ENCODE measurements at places on chromosomes 12 and 14.

DNA sequence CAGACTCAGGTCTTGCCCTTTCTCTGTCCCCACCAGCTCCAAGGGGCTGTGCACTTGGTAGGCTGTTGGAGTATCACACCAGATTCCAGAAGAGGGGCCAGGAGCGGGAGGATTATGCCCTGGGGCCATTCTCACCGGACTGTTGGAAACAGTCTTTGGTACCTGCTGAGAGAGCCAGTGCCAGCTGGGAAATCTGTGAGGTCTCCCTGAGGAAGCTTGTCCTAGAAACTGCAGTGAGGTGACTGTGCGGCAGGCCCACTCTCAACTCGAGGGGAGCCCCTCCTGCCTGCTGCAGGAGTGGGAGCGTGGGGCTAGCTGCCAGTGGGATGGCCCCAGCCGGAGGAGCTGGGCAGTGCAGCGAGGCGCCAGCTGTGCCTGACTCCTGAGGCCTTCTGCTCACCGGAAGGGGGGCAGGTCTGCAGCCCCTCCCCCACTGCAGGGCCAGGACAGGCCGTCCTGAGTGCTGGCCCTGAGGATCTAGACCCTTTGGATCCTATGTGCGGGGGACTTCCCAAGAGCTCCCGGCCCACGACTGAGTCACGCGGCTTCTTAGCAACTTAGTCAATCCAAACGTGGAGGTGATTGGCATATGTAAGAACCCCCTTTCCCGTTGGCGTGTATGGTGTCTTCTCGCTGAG lies 295.2 kb downstream of the CACNA1C start:
- DNase-seq, result no peak

DNA sequence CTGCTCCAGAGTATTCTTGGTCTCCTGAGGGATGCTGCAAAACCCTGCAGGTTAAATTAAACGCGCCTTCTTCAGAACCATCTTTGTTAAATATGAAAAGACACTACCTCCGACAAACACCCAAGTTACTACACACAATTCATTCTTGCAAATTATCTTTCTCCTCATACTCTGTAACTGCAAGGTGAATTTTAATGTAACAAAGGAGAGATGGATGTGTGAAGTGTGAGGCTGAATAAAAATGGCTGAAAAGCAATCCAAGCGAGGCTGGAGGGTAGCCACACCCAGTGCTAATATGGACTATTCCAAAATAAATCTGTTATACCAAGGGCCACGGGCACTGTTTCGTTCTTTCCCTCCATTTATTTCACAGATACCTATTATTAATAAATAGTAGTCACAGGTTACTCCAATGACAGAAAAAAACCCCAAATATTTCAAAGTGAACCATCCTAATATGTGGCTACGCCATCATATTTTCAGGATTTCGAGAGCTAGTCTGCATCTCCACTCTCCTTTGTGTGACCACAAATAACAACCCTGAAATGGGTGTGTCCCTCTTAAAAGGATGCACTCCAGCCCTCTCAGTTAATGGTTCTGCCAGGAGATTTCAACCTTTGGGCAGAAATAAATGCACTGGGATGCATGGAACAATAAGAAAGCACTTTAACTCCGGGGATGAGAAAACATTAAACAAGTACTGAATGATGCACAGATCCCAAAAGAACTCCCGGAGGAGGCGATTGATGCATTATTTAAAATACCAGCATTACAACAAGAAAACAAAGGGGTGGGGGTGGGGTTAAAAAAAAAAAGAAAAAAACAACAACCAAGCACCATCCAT lies 53.1 kb upstream of the CCDC175 start:
- no peak for DNase-seq

- DNase-seq, result no peak
Measured at GRCh38 chr12:29201746-29202145, 52.7 kb downstream of the FAR2 start.

DNA sequence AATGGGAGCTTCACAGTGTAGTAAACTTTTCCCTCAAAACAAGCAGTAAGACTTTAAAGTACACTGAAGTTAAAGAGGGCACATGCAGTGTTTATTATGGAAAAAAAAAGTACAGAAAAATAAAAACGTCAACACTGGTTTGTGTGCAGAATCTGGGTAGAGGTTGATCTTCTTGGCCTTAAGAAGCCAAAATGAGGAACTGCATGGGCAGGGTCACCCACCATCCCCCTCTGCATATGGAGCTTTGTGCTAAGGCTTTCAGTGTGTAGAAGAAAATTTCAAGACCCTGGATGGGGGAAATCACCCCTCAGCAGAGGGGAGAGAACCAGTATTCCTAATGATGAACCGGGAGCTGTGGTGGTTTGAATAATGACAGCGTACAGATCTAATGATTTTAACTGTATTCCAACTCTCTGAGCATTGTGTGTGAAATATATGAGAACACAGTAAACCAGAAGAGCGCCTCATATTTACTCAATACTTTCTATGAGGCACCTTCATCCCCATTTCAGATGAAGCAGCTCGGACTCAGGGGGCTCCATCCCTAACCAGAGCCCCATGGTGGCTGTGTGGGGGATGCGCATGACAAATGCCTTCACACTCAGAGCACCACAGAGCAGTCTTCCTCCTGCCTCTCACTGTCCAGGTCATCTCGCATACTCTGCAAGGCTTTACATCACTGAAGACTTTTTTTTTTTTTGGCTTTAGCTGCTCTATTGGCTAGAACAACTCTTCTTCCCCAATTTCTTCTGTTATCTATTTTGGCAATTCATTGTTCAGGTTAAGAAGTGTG lies 33.4 kb downstream of the ACADS start:
- DNase-seq, result no peak

DNA sequence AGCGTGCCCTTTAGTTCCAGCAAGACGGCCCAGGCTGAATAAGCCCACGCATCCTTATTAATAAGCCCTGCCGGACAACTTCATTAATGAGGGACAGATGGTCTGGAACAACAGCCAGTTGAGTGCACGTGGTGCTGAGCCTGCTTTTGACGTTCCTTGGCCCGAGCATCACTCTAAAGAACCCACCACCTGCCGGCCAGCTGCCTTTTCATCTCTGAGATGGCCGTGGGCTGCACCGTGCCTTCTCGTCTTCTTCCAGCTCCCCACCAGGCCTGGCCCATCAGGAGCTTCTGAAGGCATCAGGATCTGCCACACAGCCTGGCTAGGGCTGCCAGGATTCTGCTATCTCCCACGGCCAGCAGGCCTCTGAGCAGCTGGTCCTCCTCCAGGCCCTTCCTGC lies 80.0 kb downstream of the AACS start:
- no peak for DNase-seq

DNA sequence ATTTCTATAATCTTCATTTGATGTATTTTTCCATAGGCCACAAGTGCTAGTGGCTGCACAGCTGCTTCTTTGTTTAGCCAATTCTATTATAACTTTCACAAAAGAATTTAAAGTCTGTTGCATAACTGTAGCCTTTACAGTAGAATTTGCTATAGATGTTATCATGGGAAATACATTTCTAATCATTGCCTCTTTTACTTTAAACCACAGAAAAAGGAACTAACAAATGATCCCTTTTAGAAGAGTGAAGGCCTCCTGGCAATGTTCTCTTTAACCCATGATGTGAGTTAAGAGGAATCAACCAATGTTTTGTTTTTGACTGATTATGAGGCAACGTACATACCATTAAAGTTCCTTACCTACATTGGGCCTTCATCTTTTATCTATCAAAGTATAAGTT lies 68.8 kb downstream of the RPL10L start:
- DNase-seq, result no peak

DNA sequence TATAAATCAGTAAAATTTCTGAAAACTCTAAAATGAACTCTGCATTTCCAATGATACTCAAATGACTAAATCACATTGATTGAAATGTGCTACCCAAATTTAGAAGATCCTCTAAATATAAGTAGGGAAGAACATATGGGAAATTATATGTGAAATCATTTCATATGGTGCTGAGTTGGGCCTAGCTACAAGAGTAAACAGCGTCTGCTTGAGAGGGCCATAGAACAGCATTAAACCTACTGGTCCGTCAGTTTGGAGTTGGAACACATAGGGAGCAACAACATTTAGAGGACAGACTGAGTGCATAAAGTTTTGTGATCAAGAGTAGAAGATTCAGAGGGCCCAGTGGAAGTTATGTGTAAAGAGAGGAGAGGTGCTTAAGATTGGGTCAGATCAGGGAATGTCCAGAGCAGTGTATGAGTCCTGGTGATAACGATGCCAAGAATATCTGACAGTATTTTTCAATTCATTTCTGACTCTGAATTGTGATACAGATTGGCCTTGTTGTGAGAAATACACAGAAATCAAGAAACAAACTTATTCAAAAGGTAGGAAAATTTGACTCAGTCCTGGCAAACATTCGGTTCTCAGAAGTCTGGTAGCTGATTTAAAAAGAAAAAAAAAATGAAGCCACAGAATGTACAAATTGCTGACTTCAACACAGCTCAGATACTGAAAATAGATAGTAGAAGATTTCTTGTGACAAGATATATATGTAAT lies 362.2 kb downstream of the CCDC91 start:
- no peak for DNase-seq

DNA sequence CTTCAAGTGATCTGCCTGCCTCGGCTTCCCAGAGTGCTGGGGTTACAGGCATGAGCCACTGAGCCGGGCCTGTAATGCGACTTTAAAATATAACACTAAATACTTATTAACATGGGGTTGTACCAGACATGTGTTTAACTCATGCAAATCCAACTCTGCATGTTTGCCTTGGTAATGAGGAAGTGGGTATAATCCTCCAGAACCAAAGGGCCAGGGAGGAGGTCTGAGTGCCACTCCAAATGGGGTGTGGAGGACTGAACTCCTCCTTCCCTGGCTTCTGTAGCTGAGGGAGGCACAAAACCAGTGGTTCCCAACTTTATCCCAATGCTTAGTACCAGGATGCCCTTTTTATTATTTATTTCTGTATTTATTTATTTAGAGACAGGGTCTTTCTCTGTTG lies 61.6 kb upstream of the MED13L start:
- no peak for DNase-seq

- DNase-seq, result no peak
Measured at GRCh38 chr12:132517013-132517739, 27.2 kb downstream of the FBRSL1 start.

- no peak for DNase-seq
Measured at GRCh38 chr14:50733494-50733893, 65.4 kb upstream of the SAV1 start.

- no peak for DNase-seq
Measured at GRCh38 chr14:73786636-73787485, 64.8 kb upstream of the PTGR2 start.

GRCh38 chr14:103329401-103330347 lies 4.4 kb upstream of the EIF5 start:
- no peak for DNase-seq

GRCh38 chr12:117521867-117522266 lies 160.4 kb upstream of the NOS1 start:
- DNase-seq, result no peak

- DNase-seq, result no peak
Measured at GRCh38 chr12:47156167-47156736, 76.5 kb upstream of the AMIGO2 start.
